ENCODE measurements at places on chromosomes 5 and 9.

- DNase-seq: no peak
These were observed 20.8 kb downstream of the SARDH start for GRCh38 chr9:133717113-133718031.

DNA sequence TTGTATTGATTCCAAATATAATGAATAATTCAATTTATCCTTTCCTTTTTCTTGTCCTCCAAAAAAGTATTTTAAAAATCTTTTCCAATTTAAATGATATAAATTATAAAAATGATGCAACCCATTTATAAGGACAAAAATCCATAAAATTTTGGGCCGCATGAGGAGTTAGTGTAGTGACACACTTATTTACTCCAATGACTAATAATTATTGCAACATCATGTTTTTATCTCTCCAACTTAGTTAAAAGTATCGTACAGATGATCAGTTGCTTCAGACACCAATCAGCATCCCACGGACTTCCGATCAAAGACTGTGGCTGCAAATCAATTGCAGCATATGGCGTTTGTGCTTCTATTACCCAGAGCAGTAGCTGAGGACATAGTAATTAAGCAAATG, 58.6 kb downstream of the HTR4 start:
- DNase-seq: no peak

DNA sequence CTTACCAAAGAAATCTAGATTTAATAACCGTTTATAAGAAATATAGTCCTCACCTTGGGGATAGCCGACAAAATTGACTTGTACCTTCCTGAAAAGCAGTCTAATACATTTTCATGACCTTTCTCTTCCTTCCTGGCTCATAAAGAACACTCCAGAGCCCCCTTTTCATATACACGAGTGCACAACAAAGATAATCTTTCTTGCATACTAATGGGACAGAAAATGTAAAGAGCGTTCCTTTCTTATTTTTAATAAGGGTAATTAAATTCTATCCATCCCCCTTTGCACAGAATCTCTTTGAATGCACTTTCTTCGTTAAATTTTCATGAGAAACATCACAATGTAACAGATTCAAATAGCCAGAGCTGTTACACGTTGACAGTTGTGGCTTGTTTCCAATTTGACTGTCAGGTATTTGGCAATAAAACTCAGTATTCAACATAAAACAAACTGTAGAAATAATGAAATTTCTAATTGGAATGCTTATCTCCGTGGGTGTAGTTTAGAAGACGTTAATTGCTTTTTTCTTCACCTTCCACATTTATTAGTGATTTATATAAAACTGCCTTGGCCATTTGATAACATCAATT, 732.3 kb upstream of the DMAC1 start:
- no peak for DNase-seq

DNA sequence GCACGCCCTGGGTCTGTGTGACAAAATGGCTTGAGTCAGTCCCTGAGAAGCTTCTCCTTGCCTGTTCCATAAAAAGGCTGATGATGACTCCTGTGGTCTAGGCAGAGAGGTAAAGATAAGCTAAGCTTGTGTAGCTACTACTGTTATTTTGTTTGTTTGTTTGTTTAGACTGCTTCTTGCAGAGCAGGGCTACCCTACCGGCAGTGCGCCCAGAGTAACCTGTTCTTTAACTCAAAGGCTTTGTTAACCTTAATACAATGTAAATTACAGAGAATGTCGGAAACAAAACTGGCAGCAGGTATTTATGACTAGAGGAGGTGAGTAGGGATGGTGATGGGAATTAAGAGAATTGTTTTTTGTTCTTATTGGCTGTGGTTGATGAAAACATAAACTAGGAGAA, 87.6 kb downstream of the F2RL2 start:
- DNase-seq: no peak

- no peak for DNase-seq
These were observed 21.6 kb downstream of the CCNJL start for GRCh38 chr5:160290751-160291150.

- no peak for DNase-seq
These were observed 137.0 kb downstream of the PAX5 start for GRCh38 chr9:36897019-36897418.

- DNase-seq: no peak
These were observed 40.2 kb downstream of the SH3RF2 start for GRCh38 chr5:145976431-145977155.

DNA sequence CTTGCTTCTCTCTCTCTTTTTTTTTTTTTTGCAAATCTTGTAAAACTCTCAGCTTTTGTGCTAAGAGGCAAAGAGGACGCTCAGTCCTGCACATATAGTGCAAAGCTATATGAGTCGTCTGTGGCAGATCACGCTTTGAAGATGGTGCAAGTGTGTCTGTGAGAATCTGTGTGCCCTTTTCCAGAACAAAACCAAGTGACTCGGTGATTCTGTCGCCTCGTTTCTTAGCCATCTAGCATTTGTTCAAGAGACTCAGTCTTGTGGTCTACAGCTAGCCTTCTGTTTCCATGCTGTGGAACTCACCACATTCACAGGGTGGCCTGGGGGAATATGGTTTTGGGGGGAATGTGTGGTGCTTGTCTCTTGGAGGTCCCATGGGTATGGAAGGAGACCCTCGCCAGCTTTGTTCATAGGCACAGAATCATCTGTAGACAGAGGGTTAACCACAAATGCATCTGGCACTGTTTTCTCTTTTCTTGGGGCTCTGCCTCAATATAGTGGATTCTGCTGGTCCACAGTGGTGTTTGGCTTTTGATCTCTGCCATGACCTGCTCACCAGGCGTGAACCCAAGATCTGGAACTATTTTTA, 82.1 kb downstream of the C9orf152 start:
- DNase-seq: no peak

GRCh38 chr5:58071566-58071965, 388.3 kb downstream of the PLK2 start:
- no peak for DNase-seq

GRCh38 chr5:167953151-167953798, 338.2 kb upstream of the WWC1 start:
- no peak for DNase-seq
